ENCODE measurements at places on chromosomes 16 and 17.

DNA sequence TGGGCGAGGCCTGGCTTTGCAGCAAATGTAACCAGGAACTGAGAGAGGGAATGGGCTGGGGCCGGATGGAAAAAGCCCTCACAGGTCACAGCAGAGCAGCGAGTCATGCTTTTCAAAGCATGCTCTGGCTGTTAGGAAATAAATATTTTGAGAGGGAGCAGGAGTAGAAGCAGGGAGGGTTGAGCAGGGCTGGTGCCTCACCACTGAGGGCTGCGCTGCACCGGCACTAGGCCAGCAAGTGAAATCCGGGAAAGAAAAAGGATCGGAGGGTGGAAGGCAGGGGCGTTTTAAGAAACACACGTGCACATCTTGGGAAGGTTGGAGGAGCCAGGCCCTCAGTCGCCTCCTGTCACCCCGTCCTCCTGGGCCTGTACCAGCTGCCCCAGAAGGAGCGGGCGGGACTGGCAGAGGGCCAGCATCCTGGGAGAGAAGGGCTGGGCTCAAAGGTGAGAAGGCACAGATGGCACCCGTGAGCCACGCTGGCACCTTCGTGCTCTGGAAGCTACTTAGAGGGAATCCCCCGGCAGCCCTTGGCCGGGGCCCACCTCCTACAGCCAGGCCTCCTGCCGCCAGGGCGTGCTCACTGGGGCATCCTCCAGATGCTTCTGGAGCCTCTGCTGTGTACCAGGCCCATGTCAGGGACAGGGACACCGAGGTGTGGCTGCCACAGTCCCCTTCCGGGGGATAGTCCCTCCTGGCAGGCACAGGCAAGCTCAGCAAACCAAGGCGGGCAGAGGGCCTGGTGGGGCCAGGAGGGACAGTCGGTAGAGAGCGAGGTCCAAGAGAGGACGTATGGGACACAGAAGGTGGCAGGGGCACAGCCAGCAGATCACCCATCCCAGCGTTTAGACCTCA, 71.5 kb upstream of the PLCG2 start:
- peak; percentile 56 for DNase-seq

DNA sequence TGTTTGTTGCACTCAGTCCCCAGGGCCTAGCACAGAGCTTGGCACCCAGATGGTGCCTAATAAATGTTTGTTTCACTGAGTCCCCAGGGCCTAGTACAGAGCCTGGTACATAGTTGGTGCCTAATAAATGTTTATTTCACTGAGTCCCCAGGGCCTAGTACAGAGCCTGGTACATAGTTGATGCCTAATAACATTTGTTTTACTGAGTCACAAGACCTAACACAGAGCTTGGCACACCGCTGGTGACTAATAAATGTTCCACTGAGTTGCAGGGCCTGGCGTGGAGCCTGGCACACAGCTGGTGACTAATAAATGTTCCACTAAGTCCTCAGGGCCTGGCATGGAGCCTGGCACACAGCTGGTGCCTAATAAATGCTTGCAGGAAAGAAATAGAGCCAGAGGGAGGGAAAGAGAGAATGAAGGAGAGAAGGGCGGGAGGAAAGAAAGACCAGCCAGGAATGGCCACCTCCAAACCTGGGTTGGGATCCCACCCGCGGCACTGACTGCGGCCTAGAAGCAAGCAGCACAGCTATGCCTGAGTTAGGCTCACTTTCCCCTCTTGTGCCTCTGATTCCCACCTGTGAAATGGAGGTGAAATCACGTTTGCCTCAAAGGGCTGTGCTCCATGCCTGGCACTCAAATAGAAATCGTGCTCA, 7.5 kb downstream of the SLC5A11 start:
- DNase-seq, result no peak

GRCh38 chr16:22375117-22375962, 921 bp upstream of the CDR2 start:
- DNase-seq, result no peak

- DNase-seq, result peak; percentile 48
Observed at GRCh38 chr16:82741073-82741615, 114.4 kb downstream of the CDH13 start.

Measured in fibroblast of upper back skin (primary cell).